Mesangial cell (primary cell): ENCODE measurements at places on chromosomes 12 and 14. TPM values are rescaled to one million over a fixed set of nuclear protein-coding genes. Genes with fewer than 3 reads are reported as not detected.

Gene FITM1
- total RNA-seq, result 0.13 TPM in 1 of 2 replicates, not detected in the other

Gene SLC38A2
- 128 and 174 TPM in 2 replicates for total RNA-seq

Gene ALG10
- 9.9 and 10.6 TPM in 2 replicates for total RNA-seq

Gene MORN3
- 0.16 and 0.51 TPM in 2 replicates for total RNA-seq

Gene PLBD2
- 38.5 and 70.1 TPM in 2 replicates for total RNA-seq

Gene POTEG
- total RNA-seq, result not detected in 2 replicates

Gene ITGB7
- 0.89 TPM in 1 of 2 replicates, not detected in the other for total RNA-seq
